ENCODE measurements at places on chromosomes 3 and 15.

GRCh38 chr15:60511351-60512031, 32.5 kb upstream of the ICE2 start:
- no peak for DNase-seq

GRCh38 chr15:69697916-69698315, 245.3 kb downstream of the RPLP1 start:
- peak; percentile 52 for DNase-seq

GRCh38 chr3:23916152-23916885, 471 bp downstream of the NKIRAS1 start:
- DNase-seq, result no peak

- no peak for DNase-seq
Observed at GRCh38 chr15:89019436-89019835, 68.8 kb upstream of the ABHD2 start.

GRCh38 chr3:142272200-142272891, 47.0 kb upstream of the GK5 start:
- DNase-seq, result peak; percentile 28

DNA sequence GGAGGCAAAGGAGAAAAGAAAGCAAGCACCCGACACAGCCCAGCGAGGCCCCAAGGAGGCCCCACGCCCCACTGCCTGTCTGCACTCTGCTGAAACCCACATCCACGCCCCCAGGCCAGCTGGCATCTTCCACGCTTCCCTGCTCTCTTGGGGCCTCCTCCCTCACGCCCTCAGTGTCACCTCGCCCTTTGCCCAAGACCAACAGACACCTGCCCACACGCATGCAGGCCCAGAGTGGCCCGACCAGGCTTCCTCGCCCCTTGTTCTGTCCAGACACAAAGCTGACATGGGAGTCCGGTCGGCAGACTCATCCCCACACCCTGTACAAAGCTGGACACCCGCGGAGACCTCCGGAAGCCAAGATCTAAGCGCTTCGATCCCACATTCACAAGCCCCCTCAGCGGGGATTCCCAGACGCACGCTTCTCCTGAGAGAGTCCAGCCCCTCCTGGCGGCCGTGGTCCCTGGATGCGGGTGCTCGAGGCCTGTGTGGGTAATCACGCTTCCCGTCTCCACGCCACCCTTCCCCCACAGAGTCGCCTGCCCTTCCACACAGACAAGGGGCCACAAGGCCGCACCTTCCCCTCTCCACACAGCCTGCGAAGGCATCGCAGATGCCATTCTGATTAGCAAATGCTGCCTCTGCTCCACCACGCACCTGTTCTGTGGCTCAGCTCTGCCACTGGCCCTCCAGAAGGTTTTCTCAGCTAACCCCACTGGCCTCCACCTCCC, 176.6 kb downstream of the XXYLT1 start:
- DNase-seq, result no peak

GRCh38 chr15:68814596-68814995, 6.1 kb downstream of the ANP32A start:
- no peak for DNase-seq

DNA sequence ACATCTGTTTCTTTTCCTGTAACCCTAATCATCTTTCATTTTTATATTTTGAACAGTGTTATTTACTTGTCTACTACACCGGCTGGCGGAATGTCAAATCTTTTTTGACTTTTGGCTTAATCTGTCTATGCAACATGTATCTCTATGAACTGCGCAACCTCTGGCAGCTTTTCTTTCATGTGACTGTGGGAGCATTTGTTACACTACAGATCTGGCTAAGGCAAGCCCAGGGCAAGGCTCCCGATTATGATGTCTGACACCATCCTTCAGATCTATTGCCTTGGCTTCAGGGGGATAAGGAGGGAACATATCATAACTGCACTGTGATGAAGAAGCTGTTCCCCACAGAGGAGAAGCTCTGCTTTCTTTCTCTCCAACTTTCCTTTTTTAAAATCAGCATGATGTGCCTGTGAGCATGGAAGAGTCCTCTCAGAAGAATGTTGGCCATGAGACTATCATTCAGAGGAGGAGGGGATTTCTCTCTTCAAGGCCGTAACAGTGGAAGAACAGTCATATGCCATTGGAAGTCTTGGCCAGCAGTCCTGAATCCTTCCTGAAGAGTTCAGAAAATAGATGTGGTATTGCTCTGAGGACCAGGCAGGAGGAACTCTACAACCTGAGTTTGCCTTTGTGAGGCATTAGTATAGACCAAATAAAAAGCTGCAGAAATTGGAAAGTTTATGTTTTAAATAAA, 69.9 kb downstream of the SEC22A start:
- no peak for DNase-seq

- DNase-seq, result no peak
Observed at GRCh38 chr15:72220687-72221086, 10.3 kb downstream of the PKM start.

- DNase-seq, result no peak
Observed at GRCh38 chr3:117898722-117899522, 1135.7 kb downstream of the IGSF11 start.

GRCh38 chr15:33113666-33114373, 80.7 kb downstream of the FMN1 start:
- peak; percentile 18 for DNase-seq

GRCh38 chr3:81764665-81765064, 3.2 kb upstream of the GBE1 start:
- no peak for DNase-seq

DNA sequence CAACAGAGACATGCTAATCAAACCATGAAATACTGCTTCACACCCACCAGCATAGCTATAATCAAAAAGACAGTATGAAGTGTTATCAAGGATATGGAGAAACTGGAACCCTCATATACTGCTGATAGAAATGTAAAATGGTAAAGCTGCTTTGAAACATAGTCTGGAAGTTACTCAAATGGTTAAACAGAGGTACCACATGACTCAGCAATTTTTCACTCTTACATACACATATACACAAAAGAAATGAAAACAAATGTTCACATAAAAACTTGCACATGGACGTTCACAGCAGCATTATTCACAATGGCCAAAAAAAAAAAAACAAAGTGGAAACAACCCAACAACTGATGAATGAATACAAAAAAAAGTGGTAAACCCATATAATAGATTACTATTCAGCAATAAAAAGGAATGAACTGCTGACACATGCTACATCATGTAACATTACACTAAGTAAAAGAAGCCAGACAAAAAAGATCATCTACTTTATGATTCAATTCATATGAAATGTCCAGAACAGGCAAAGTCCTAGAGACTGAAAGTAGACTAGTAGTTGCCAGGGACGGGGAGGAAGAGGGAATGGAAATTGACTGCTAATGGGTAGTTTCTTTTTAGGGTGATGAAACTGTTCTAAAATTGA, 23.2 kb downstream of the ZNF148 start:
- DNase-seq, result no peak

GRCh38 chr15:48966595-48967301, 3.0 kb upstream of the SHC4 start:
- DNase-seq, result no peak

- DNase-seq, result no peak
Observed at GRCh38 chr3:174538151-174538550, 321.0 kb upstream of the NAALADL2 start.

DNA sequence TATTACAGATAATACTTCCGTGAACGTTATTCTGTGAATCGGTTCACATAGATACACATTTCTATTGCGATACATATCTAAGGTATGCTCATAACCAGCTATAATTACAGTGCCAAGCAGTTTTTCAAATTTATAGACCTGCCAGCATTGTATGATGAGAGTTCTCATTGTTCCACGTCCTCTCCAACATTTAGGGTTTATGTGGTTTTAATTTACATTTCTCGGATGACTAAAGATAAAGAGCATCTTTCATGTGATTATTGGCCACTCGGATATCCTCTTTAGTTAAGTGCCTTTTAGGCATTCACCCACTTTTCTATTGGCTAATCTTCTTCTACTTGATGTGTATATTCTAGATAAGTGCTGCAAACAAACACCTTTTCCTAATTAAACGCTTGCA, 134.7 kb upstream of the CCDC54 start:
- no peak for DNase-seq

GRCh38 chr15:63198371-63199250, 9.2 kb downstream of the RAB8B start:
- DNase-seq, result no peak

DNA sequence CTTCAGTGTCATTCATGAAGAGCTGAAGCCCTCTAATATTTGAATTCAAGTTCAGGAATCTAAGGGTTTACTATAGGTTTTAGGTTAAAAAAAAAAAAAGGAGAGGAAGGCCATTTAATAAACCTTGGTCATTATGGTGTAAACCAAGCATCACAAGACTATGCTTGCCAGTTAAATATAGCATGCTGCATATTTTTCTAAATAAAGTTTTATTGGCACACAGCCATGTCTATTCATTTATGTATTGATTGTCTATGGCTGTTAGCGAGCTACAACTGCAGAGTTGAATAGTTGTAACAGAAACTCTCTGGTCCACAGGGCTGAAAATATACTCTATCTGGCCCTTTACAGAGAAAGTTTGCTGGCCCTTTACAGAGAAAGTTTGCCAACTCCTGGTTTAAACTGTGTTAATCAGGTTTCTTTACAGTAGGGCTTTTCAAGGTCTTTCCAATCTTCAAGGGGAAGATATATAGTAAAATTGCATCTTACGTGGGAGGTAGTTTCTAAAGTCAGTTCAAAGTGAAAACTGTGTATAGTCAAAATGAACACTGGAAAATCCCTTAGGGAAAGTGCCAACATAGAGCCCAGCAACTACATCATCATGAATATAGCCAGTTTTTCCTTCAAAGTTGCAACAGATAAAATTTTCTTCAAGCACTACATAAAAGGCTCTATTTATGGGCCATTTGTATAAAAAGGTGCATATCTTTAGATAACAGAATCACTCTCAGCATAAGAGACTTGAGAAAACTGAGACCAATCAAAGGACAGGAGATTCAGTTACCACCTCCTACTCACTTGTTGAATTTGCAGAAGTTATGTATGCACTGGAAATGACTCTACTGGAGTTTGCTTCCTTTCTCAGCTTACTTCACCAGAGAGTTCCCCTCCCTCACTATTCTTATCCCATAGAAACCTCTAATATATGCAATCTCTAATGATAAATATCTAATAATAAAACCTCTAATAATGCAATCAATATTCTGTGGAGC, 49.7 kb upstream of the FRMD4B start:
- DNase-seq, result no peak

DNA sequence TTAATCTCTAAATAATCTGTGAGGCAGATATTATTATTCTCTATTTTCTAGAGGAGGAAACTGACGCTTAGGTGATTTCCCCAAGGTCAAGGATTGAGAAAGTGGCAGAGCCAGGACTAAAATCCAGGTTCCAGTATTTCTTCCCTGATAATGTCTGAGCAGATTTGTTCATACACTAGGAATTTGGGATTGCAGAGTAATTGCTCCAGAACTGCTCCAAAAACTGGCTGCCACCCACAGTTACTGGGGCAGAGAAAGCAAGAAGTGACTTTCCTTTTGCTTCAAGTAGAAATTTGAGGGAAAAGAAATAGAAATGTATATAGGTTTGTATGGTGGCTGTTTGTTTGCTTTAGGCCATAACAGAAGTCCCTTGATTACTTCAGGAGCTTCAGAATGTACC, 60.6 kb downstream of the SLC12A8 start:
- no peak for DNase-seq

GRCh38 chr3:112629425-112629824, 11.5 kb downstream of the CCDC80 start:
- DNase-seq, result no peak

GRCh38 chr15:65641768-65642475, 20.2 kb downstream of the SLC24A1 start:
- DNase-seq, result no peak

- no peak for DNase-seq
Observed at GRCh38 chr3:139480585-139480984, 4.3 kb upstream of the RBP2 start.

DNA sequence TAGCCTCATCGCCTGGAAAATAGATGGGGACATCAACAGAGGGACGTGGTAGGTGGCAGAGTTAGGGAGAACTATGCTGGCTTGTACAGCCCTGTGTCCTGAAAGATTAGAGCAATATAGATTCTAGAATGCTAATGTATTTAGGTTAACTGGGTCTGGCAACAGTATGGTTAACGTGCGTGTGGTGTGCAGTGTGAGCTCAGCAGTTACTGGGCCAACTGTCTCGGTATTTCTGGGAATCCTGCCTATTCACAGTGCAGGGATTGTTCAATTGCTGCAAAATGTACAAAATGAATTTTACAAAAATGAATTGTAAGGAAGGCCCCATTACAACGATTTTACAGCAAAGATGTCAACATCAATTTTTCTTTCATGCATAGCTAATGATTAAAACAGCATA, 20.6 kb downstream of the MEIS2 start:
- no peak for DNase-seq

DNA sequence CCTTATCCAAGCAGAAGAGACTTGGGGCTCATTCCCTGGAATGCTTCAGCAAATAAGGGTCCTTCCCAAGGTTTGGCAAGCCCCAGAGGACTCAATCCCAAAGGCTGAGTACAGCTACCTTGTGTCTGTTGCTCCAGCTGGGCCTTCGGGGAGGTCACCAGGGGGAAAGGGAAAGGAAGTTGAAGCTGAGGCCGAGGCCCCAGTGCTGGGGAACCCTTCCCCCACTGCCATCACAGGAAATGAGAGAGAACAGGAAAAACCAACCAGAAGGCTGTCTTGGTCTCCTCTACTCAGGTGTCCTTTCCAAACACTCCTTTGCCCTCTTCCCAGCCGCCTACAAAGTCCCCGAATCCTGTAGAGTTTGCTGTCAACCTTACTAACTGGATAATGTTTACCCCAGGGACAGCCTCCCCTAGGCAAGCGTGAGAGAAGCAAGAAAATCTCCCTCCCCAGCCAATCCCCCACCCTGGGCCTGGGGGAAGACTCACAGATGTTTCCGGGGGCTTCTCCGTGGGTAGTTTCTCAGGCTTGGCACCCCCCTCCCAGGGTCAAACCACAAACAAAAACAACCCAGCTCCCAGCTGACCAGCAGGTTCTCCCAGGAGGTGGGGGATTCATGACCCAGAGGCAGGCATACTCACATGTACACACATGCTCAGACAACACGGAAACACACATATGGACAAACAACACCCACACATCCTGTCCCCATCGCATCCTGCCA, 5.5 kb downstream of the CSRNP1 start:
- no peak for DNase-seq

DNA sequence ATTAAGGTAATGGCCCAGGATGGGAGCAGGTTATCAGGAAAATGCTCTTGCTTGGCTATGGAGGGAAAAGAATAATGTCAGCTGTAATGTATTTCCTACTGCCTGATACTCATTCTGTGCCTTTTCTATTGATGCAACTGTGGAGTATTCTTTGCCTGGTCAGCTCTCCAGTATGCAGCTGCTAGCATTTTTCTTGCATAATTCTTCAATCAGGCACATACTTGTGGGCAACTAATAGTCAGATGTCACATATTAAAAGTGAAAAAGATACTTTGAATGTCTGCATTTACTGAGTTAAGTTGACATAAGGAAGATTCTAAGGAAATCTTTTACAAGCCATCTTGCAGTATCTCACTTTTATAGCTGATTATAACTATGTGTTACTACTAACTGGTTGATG, 29.5 kb downstream of the CD80 start:
- no peak for DNase-seq

GRCh38 chr15:48940508-48940907, 23.2 kb downstream of the SHC4 start:
- no peak for DNase-seq

GRCh38 chr3:23760325-23760724, 45.4 kb upstream of the UBE2E1 start:
- no peak for DNase-seq

- no peak for DNase-seq
Observed at GRCh38 chr3:49018707-49019006, 277 bp upstream of the DALRD3 start.

- no peak for DNase-seq
Observed at GRCh38 chr3:64184621-64185020, 40.6 kb downstream of the PRICKLE2 start.

Measured in COR-L47 (cell line).